NCI-H1092 treated with DMSO at 0.1 percent for 48 hours (cell line): ENCODE measurements at places on chromosomes 5 and 9.

GRCh38 chr5:73488806-73489205 lies 9.4 kb upstream of the BTF3 start:
- DNase-seq = no peak

GRCh38 chr5:102981957-102982635 lies 137.8 kb downstream of the GIN1 start:
- DNase-seq = no peak

GRCh38 chr9:35646153-35646532 lies 4.6 kb downstream of the SIT1 start:
- no peak for DNase-seq

DNA sequence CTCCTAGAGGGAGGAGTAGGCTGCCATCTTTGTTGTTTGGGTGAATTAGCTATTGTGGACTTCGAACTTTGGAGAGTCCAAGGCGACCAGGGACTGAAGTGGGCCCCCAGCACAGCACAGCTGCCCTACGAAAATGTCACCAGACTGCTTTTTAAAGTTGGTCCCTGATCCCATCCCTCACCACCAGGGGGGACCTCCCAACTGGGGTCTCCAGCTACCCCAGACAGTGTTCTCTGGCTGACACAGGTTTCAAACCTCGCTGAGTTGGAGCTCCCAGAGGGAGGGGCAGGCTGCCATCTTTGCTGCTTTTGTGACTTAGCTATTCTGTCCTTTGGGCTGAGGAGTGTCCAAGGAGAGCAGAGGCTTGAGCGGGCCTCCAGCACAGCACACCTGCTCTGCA lies 45.7 kb upstream of the ADRB2 start:
- DNase-seq = no peak

- DNase-seq = no peak
Observed at GRCh38 chr9:38292480-38292879, 100.0 kb upstream of the ALDH1B1 start.

DNA sequence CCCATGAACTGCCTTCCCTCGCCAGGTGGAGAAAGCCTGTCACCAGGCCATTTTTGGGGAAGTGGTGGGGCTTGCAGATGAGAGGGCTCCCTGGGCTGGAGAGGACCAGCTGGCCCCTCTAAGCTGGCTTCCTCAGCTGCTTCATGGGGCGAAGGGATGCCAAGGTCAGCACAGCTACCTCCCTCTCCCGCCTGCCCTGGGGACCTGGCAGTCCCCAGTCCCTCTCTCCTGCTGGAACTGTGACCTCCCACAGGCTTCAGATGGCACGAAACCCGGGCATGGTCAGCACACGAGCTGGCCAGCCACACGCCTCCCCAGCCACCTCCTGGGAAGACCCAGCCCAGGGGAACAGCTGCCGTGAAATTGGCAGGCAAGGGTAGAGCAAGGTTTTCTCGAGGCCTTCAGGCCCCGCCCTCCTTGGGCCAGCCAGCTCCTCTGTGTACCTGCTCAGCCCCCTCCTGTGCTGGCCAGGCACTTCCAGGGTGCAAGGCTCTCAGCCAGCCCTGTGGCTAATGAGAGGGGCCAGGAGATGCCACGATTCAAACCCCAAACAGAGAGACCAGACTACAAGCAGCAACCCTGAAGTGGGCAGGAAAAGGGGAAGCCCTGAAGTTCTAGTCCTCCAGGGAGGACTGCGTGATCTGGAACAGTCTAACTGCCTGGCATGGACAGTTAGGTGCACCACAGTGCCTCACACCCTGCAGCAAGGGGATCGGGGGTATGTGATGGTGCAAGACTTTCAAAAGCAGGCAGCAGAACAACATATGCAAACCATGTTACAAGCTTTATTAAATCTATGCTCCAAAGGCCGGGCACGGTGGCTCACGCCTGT lies 12.9 kb downstream of the PLPP7 start:
- peak; percentile 8 for DNase-seq

DNA sequence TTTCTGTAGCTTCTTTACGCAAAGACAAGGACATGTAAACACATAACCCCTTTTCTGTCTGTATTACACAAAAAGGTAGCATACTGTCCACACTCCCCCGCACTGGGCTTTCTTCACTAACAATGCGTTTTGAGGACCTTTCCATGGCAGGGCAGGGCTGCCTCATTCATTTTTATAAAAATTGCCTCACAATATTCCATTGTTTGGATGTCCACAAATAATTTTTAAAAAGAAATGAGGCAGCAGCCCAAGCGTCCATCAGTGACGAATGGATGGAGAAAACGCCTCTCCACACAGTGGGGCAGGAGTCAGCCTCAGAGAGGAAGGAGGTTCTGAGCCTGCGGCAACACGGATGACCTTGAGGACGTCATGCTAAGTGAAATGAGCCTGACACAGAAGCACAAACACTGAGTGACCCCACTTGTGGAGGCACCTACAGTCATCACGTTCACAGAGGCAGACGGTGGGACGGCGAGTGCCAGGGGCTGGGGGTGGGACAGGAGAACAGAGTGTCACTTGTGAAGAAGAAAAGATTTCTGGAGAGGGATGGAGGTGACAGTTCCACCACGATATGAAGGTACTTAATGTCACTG lies 67.8 kb downstream of the RASGEF1C start:
- DNase-seq = no peak
